ENCODE measurements at places on chromosomes 16 and 17.
A peak's percentile ranks its signal among the peaks of the same experiment; 100 is the strongest.

- no peak for DNase-seq
Observed at GRCh38 chr16:74455619-74456289, 34.5 kb upstream of the CLEC18B start.

GRCh38 chr16:57413733-57414132, 9.2 kb downstream of the CCL17 start:
- no peak for DNase-seq

GRCh38 chr17:81466564-81467472, 45.8 kb downstream of the ACTG1 start:
- no peak for DNase-seq

DNA sequence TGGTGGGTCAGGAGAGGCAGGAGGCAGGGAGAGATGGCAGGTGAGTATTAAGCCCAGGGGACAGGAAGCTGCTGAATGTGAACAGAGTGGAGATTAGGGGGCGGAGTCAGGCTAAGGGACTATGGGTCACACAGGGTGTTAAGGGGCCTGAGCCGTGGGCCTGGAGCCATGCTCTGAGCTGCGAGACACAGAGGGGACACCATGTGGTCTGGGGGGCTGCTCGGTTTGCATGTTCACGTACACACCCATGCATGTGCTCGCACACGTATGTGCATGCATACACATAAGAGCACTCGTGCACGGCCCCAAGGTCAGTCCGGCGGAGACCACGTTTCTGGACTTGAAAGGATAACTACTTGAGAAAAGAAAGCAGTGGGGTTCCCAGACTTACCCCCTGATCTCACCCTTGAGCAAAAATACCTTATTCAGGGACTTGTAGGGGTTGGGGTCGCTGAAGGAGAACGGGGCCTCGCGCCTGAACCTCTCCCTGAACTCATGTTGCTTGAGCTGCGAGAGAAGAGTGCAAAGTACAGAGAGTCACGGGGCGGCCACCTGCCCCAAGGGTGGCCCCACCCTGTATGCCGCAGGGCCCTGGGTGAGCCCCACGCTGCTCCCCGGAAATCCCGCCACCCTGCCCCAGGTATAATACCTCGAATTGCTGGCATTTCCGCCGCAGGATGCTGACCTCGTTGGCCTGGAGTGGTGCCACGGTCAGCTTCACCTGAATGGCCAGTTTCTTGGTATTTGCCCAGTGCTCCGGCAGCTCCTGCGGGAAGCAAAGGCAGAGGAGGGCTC, 50.8 kb downstream of the DNAH17 start:
- no peak for DNase-seq

- no peak for DNase-seq
Observed at GRCh38 chr16:47622451-47623176, 161.5 kb downstream of the PHKB start.

GRCh38 chr17:78448356-78448993, 70.0 kb downstream of the PGS1 start:
- DNase-seq: no peak

- DNase-seq: no peak
Observed at GRCh38 chr16:52320930-52321439, 226.0 kb downstream of the TOX3 start.

DNA sequence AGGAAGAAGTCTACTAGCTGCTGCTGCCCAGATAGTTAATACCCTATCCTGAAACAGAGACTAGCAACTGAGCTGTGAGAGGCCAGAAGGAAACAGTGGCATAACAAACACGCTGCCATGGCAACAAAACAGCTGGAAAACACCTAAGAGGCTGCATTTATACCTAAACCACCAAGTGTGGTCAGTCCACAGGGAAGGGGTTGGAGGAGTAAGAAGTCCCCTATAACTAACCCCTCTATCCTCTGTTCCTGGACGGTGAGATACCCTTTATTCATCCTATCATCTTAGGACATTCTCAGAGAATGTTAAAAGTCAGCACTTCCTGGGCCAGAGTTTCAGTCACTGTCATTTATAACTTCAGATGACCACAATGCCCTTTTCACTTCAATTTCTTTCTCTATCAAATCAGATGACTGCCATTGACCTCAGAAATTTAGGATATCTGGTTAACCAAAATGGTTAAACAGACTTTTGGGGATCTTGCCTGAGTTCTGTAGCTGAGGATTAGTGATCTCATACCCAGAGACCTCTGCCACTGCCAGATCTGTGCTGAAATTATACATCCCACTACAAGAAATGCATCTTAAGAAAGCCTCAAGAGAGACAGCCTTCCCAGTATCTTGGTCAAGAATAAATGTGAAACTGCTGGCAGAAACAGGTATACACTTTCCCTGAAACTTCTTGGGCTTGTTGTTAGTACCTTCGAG, 36.2 kb downstream of the STH start:
- no peak for DNase-seq

GRCh38 chr17:83106913-83107655, 27.7 kb downstream of the METRNL start:
- no peak for DNase-seq

DNA sequence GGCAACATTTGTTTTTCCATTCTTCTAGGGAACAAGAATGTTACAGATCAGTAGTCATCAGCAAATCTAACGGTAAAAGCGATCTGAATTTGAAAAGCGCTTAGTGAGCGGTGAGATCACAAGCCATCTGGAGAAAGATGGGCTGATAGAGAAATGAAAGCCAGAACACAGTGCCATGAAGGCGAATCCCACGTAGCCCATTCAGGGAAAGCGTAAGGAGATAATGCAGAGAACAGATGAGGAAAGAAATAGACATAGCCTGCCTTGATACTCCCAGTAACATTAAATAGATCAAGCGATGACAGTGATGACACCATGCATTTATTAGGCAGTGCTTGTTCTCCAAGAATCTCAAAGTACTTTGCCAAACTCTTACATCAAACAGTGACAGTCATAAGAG, 183.1 kb upstream of the PSMD7 start:
- DNase-seq: no peak

- DNase-seq: no peak
Observed at GRCh38 chr17:67138392-67138791, 94.0 kb downstream of the CACNG1 start.

DNA sequence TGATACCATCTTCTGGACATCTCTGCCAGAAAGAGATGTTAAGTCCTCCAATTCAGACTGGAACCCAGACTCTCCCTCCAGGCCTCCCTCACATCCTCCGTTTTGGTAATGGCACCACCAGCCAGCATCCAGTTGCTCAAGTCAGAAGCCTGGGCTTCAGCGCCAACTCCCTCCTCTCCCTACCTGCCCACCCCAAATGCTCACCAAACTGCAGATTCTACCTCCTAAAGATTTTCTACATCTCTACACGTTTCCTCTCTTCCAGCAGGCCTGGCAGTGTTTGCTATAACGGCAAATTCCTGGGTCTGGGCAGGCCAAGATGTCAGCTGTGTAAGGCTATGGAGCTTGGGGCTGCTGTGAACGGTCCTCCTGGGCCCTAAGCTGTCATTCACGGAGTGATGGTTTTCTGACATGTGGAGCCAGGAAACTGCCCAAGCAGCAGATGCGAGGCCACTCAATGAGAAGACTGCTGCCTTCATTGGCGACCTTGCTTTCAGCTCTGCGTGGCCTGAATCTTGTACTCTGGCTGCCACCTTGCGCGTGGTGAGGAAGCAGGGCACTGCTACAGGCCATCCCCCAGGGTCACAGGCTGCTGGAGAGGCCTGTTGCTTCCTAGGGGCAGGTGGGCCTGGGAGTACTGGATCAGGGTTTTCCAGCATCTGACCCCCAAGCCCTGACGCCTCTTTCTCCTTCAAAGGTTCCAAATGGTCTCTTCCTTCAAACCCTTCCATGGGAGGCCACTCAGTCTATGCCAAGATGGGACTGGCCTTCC, 37.7 kb downstream of the TBX4 start:
- no peak for DNase-seq

DNA sequence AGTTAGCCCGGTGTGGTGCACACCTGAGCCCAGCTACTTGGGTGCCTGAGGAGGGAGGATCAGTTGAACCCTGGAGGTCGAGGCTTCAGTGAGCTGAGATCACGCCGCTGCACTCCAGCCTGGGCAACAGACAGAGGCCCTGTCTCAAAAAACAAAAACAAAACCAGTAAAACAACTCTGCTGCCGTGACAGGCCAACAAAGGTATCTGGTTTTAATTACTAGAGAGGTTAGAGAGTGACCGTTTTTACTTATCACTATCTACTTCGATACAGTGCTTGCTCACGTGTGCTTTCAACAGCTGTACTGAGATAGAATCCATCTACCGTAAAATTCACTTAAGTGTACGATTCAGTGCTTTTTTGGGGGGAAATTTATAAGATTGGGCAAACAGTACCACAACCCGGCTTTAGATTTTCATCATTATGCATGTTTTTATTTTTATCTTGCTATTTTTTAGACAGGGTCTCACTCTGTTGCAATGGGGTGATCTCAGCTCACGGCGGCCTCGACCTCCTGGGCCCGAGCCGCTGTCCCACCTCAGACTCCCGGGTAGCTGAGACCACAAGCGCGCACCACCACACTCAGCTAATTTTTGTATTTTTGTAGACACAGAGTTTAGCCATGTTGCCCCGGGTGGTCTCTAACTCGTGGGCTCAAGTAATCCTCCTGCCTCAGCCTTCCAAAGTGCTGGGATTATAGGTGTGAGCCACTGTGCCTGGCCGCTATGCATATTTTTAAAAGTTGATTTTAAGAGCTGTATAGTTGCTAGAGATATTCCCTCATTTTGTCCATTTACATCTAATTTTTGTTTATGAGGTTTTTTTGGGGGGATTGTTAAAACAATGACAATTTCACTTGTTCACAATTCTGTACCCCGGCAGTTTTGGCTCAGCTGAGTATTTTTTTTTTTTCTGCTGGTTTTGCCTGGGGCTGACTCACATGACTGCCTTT, 30.9 kb downstream of the SERPINF1 start:
- no peak for DNase-seq

DNA sequence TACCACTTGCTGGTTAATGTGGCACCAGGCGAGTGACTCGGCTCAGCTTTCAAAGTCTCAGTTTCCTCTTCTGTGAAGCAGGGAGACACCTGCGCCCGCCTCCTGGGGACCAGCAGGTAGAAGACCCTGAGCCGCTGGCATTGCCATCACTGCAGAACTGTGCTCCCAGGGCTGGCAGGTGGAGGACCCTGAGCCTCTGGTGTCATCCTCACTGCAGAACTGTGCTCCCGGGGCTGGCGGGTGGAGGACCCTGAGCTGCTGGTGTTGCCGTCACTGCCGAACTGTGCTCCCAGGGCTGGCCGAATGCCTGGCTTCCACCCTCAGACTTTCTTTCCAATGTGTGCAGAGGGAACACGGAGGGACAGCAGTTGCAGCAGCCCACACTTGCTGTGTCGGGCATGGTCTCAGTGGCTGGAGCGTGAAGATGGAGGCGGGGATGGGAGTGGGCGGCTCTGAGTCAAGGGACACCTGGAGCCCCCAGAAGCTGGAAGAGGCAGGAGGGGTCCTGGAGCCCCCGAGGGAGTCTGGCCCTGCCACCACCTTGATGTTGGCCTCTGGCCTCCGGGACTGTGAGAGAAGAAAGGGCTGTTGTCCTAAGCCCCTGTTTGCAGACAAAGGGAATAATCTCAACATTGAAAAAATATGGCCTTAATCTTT, 75.8 kb upstream of the METTL9 start:
- no peak for DNase-seq

GRCh38 chr17:34435182-34435928, 72.3 kb upstream of the CCL1 start:
- no peak for DNase-seq

DNA sequence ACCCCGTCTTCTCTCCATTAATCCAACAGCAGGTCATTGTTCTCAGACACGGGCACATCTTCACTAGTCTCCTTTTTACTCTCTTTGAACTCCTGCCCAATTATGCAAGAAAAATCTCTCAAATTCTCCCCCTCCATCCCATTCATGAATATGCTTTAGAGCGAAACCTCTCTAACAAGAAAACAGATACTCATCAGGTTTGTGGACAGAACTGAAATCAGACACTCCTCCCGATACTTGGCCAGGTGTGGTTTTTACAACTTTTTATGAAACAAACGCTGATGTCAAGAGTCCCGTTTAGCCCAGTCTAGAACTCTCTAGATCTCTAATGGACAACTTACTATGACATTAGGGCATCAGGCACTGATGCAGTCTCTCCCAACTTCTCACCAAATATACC, 40.9 kb downstream of the PIK3R5 start:
- DNase-seq: no peak

GRCh38 chr17:29042679-29043538, at the start of gene PIPOX:
Gene PIPOX, plus strand, starts transcription at chr17:29043141. Its CDS starts 85 bp downstream, at chr17:29043226.
- no peak for DNase-seq

DNA sequence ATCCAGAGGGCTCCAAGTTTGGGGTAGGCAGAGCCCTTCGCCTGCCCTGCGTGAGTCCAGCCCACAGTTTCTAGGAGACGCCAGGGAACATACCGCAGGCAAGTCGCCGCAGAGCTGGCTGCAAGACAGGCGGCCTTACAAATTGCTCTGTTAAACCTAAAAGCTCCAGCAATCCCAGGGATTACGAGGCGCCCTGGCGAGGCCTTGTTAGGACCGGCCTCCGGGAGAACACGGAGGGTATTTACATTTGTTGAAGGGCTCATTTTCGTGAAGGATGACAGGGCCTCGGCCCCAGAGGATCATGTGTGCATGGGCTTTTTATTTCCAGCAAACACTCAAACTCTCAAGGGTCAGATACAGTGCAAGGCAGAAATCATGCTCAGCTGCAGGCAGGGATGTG, 77.6 kb upstream of the FOXF1 start:
- DNase-seq: no peak

GRCh38 chr17:17496189-17497064, at the start of gene RASD1:
Gene RASD1, minus strand, starts transcription at chr17:17496395. Its CDS starts 214 bp downstream, at chr17:17496181.
- peak; percentile 79 for DNase-seq

DNA sequence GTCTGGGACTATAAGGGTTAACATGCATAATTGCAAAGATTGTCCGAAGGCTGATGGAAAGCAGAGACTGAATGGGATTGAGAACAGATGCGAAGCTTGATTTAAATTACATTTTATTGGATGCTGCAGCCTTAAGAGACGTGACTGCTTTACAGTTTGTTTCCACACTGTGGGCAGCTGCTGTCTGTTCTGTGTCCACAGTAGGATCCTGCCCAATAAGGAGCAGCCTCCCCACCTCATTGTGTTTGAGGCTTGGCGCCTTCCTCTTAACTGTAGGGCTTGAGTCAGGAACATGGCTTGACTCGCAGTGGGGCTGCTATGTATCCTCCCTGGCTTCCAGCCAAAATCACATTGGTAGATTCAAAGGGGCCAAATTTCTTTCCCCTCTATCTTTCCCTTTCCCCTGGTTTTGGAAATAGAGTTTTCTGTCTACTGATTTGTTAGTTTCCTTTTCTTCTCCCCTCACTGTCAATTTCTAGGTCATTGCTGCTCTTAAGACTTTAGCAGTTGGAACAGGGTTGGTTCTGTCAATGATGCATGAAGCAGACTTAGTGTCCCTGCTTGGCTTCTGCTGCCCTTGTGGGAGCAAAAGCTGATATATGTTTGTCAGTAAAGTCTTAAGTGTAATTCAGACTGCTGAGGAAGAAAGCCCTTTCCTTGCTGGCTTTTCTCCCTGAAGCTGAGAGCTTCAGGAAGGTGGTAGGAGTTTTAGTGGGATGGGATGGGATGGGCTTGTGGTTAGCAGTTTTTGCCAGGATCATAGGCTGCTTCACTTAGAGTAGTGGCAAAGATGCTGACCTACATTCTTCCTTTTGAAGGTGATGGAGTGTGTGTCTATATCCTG, 5.0 kb upstream of the RARA start:
- no peak for DNase-seq
